ENCODE measurements at places on chromosomes 11 and 22.

DNA sequence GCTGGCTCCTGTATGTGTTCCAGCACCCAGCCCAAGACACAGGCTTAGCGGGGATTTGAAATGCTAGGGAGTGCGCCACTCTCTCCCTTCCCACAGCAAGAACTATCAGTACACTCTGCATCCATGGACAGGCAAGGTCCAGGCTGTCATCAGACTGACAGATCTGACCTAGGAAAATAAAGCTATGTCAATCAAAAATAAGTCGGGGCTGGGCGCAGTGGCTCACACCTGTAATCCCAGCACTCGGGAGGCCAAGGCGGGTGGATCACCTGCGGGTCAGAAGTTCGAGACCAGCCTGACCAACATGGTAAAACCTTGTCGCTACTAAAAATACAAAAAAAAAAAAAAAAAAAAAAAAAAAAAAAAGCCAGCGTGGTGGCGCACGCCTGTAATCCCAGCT is 1.7 kb upstream of the MOV10L1 start:
- DNase-seq, result no peak

- no peak for DNase-seq
Observed at GRCh38 chr11:19394525-19395016, 153.8 kb upstream of the E2F8 start.

- no peak for DNase-seq
Observed at GRCh38 chr22:41526830-41527799, 17.2 kb downstream of the POLR3H start.

DNA sequence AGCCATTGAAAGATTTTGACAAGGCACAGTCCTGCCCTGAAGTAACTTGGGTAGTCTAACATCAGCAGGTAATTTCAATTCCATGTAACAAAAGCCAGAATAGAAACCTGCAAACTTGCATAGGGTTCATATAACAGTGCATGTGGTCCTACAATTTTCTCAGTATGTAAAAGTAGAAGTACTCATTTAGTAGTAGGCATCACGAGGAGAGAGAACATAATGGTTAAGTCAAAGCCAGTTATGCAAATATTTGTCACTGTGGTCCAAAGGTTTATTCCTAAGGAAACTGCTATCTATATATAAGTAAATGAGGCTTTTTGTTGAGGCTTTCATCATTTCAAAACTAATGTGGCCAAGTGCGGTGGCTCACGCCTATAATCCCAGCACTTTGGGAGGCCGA is 10.1 kb downstream of the ATP5MG start:
- DNase-seq, result no peak

- DNase-seq, result no peak
Observed at GRCh38 chr11:81792416-81792815, 941.2 kb downstream of the FAM181B start.

DNA sequence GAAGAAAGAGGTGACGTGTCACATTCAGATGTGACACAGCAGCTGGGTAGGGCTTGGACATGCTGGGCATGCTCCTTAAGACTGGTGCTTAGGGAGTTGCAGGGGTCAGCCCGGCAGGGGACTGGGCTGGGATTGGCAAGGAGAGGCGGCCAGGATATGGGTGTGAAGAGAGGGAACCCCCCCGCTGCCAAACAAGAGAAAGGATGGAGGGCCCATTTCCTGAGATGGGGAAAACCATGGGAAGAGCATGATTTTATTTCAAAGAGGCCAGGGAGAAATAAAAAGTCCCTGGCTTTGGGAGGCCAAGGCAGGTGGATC is 5.3 kb downstream of the ATF4 start:
- no peak for DNase-seq

DNA sequence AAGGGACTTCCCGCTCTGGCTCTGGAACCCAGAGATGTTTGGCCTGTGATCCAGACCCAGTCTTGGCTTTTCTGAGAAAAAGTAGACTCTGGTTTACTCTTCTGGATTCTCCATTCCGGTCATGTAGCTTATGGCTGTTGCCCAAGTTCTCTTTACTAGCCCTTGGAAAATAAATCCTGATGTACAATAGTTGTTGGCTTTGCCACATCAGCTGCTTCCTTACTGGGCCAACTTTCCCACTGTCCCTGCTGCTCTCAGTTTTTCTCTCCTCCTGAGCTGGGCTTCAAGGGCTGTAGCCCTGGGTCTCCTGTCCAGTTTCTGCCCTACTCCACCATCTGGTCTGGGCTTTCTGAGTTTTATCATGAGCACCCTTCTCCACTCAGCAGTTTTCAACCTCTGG is 12.5 kb downstream of the PATZ1 start:
- DNase-seq, result no peak

DNA sequence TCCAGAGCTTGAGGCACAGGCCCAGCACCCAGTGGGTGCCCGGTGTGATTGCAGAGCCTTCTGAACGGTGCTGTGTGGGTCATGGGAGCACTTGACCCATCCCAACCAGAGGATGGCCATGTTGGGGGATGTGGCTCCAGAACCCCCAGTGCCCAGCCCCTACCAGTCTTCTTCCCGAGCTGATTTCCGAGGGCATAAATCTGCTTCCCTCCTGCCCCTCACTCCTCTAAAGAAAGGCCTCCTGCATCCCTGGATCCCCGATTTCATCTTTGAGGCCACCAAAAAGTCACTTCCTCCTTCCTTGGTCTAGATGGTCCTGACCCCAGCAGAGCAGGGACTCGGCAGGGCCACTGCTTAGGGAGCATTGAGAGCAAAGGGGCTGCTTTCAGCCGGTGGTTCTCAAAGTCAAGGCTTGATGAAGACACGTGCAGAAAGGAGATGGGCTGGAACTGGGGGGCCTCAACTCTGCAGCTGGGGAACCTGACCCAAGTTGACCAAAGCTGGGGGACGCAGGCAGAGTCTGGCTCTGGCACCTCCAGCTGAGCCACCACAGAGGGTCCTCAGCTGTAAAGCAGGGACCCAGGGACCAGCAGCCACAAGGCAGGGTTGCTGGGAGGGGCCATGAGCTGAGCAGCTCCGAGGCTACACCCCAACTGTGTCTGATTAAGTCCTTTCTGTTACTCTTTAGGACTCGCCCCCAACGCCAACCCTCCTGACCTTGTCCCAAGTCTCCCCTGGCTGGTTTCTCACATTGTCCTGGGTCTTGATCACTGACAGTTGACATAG is 56.6 kb downstream of the LINC01488 start:
- no peak for DNase-seq

- peak; percentile 11 for DNase-seq
Observed at GRCh38 chr11:40306938-40307548, 1152.4 kb downstream of the LRRC4C start.

DNA sequence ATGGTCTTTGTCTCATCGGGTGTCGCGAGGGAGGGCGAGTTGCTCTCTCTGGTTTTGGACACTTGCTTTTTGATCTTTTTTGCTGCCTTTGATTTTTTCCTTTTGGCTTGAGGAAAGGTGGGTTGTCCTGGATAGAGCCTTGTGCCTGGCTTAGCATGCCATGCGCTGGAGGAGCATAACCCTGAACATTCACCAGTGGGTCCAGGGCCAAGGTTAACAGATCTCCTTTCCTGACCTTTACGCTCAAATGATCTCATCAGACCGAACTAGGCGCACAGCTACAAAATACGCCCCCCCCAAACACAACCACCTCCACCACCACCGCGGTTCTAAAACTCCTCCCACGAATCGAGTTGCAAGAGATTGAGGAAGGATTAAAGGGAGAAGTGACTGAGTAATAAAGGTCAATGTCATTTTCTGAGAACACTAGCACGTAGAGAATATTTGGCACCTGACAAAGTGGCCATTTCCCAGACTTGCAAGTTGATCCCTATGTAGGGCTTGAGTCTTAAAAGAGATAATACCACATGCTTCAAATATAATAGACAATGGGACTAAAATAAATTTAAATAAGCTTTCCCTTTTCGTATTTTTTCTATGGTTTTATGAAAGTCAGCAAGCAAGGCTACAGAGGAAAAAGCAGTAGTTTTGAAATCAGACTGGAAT is 48.7 kb upstream of the CADM1 start:
- DNase-seq, result no peak

DNA sequence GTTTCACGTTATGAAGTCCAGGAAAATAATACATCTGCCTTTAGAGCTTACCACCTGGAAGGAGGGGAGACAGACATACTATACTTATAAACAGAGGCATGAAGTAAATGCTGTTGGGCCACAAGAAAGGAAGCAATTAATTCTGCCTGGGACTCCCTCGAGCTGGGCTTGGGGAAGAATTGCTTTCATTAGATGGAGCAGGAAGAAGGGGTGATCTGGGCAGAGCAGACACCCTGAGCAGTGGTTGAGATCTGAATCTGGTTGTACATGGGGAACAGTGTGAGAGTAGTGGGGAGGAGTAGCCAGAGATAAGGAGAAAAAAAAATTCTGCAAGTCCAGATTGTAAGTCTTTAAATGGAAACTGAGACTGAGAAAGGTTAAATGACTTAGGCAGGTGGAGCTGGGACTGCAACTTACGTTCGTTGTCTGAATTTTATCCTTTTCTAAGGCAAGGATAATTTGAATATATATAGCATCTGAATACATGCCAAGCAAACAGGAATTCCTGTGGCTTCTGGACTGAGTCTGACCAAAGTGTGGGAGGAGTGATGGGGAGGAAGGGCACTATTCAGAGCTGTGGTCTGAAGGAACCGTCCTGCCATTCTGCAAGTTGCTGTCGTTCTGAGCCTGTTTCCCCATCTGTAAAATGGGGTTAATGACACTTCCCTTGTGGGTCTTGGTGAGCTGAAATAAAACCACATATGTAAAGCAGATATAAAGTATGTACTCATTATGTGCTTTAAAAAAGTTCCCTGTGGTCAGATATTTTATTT is 7.9 kb downstream of the NCAM1 start:
- DNase-seq, result peak; percentile 31

DNA sequence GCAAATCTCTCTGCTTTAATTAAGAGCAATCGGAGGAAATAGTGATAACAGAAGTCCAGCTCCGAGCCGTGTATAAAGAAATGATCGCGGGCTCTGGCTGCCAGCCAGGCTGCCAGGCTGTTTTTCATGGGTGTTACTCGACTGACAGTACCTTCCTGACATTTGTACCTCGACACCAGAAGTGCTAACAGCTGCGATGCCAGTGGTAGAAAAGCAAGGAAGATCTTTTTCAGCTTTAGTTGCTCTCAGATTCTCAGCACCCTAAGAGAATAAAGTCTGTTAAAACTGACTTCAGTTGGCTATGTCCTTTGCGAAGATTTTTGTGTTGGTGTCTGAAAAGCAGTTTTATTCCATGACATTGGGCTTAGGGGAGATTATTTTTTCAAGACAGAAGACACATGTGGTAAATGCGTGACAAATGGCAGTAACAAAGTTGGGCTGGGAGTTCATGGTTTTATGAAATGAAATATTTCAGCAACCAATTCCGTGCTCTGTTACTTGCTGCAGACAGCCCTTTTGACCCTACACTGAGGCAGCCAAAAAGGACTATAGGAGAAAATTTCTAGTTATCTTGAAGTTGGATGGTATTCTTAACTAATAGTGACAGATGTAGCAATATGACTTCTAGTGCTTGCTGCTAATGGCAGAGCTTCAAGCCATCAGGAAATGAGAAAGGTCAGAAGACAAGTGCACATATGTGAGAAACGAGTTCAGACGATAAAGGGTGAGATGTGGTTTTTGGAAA is 296.2 kb downstream of the CNTN5 start:
- no peak for DNase-seq

GRCh38 chr11:35190804-35191348 is 51.9 kb downstream of the CD44 start:
- DNase-seq, result no peak

- no peak for DNase-seq
Observed at GRCh38 chr11:70368961-70369360, 29.4 kb upstream of the CTTN start.

GRCh38 chr11:50174189-50174588 is 141.5 kb downstream of the OR4C45 start:
- peak; percentile 19 for DNase-seq

GRCh38 chr11:47332791-47333525 is 19.5 kb downstream of the MYBPC3 start:
- no peak for DNase-seq

- DNase-seq, result no peak
Observed at GRCh38 chr11:95652002-95652472, 137.5 kb downstream of the FAM76B start.

- no peak for DNase-seq
Observed at GRCh38 chr11:77525455-77526091, 51.7 kb upstream of the PAK1 start.

GRCh38 chr11:68916439-68916838 is 12.7 kb downstream of the IGHMBP2 start:
- no peak for DNase-seq

DNA sequence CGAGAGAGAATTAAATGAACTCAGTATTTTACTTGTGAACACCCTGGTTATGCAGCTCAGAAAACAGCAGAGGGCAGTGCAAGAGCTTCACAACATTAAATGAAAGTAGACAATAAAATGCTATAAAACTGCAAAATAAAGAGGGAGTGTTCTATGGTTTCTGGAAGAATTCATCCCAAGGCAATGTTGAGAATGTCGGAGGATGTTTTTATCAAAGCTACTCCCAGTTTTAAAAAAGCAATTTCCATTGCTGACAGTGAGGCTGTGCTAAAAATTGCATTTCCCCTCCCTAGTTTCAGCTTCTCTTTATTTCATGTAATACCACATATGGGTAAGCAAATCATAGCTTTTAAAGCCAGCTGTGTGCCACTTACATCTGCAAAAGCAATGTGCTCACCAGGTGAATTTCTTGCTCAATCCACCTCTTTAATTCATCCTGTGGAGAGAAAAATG is 296.8 kb downstream of the RAB38 start:
- peak; percentile 13 for DNase-seq

DNA sequence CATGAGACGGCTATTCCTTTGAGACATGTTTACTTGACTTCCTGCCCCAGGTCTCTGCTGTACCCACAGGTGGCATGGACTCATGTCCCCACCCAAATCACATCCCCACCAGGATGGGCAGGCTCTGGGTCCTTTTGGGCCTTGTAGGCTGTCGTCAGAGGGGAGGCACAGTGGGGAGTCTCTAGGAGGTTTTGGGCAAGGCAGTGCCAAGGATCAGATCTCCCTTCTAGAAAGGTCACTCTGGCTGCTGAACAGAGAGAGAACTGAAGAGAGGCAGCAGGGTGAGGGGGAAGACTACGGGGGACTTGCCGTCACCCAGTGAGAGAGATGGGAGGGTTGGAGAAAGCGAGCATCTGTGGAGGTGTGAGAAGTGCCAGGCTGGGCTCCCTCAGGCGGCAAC is 4.6 kb upstream of the KCNQ1OT1 start:
- no peak for DNase-seq

DNA sequence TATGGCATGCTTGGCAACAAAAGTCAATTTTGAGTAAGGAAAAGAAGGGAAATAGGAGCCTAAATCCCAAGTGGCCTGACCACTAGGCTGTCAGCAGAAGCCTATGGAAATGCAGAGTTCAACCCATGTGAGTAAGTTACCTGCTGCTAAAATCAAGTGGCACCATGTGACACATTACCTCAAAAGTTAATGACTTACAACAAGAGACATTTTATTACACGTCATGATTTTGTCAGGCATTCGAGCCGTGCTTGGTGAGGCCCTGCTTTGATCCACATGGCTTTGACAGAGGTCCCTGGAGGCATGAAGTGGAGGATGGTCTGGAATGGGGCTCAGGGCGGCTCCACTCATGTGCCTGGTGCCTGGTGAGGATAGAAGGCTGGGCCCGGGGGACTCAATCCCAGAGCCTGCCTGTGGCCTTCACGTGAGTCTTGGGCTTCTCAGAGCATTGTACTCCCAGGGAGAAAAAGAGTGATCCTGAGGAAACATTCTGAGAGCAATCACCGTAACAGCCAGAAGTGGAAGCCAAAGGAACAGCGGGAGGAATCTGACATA is 339.1 kb upstream of the B3GAT1 start:
- DNase-seq, result no peak

- DNase-seq, result no peak
Observed at GRCh38 chr11:121110871-121111724, 10.1 kb downstream of the TECTA start.

- no peak for DNase-seq
Observed at GRCh38 chr11:125084761-125085231, 21.7 kb downstream of the SLC37A2 start.

- no peak for DNase-seq
Observed at GRCh38 chr11:105393326-105393725, 216.5 kb upstream of the GRIA4 start.

All from GM04503 (cell line).